Left cardiac atrium (tissue), 4 donors: ENCODE measurements at places on chromosomes 6 and 20.

- no peak for DNase-seq
Measured at GRCh38 chr6:142013875-142014495, 118.7 kb upstream of the GJE1 start.

DNA sequence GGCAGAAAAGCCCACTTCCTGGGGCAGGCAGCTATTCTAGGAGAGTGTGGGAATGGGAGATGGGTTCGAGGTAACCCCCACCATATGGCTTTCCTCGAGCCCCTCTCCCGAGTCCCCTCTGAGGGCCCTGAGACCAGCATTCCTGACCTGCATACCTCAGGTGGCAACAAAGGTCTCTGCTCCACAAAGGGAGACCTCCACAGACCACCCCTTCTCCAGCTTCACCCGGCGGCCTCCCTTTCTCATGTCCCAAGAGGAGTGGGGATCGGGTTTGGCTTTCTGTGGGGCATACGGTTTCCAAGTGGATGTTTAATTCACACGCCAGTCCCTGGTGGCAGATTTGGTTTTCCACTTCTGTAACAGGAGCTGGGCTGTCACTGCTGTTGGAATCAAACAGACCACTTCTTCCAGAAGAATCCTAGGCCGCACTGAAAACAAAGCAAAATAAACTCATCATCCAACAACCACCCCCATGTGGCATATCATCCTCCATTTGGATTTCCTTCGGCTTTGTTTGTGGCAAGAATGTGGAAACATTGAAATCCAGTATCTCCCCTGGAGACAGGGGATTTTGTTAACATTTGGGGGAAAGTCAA is 83.2 kb downstream of the DLL1 start:
- DNase-seq: no peak

DNA sequence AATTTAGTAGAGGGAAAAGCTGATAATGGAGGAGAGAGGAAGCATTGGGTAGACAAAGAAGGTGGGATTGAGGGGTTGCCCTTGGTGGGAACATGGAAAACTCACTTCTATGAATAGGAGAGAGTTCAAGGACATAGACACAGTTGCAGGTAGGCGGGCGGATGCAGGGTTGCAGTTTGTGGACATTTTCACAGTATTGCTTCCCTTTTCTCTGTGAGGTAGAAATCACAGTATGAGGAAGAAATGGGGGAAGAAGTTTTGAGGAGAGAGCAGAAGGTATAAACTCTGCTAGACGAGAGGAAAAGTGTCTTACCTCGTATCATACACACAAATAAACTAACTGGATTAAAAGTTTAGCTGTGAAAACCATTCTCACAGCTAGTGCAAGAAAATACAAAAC is 200.7 kb upstream of the ECI2 start:
- no peak for DNase-seq

GRCh38 chr6:5302220-5302946 is 41.1 kb downstream of the FARS2 start:
- no peak for DNase-seq

GRCh38 chr6:4374216-4374615 is 238.8 kb upstream of the ECI2 start:
- no peak for DNase-seq

DNA sequence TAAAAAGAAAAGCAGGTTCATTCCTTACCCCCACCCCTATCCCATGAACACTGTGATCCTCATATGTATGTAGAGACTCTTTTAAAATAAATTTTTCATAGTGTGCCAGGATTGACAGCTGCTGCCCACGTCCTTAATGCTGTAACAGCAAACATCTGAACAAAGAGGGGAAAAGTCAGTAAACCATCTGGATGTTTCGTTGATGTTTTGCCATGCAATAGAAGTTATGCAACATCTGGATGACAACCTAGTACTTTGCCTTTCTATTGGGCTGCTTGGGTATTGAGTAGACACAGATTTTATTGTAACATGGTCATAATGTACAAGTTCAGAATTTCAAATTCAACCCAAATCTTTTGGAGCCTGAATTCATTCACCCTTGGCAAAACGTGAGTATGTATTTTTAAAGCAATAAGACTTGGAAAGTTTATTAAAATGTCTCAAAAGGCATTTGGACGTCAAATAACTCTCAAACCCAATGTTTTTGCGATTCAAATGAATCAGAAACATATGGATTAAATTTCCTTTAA is 500.3 kb downstream of the DHX35 start:
- no peak for DNase-seq

DNA sequence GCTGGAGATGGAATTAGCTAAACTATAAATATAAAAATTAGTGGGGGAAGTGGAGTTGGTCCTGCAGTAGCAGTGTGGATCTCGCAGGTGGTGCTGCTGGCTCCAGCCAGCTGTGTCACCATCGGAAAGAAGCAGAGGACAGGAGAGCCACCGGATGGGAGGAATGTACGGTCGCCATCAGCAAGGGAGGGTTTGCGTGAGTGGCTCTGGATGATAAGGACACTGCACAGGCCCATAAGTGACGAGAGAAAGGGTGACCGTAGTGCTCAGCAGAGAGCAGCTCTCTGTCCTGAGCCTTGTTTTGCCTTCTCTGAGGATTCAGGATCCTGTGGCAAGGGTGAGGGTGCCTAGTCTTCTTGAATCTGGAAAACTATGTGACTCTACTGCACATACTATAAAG is 378.7 kb downstream of the ZFAND3 start:
- no peak for DNase-seq

DNA sequence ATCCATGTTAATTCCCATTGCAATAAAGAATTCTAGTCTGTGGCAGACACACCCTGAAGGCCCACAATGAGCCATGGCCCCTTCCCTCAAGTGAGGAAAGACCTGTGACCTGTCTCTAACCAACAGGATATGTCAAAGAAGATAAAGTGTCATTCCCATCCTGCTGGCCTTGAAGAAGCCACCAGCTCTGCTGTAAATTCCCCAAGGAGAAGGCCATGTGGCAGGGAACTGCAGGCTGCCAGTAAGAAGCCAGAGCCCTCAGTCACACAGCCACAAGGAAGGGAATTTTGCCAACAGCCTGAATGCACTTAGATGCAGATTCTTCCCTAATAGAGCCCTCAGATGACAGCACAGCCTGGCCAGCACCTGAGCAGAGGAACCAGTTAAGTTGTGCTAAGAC is 24.8 kb downstream of the VIP start:
- no peak for DNase-seq

GRCh38 chr6:135163440-135163738 is 17.7 kb upstream of the MYB start:
- DNase-seq: no peak

GRCh38 chr6:90463359-90463758 is 123.5 kb downstream of the MAP3K7 start:
- DNase-seq: no peak

DNA sequence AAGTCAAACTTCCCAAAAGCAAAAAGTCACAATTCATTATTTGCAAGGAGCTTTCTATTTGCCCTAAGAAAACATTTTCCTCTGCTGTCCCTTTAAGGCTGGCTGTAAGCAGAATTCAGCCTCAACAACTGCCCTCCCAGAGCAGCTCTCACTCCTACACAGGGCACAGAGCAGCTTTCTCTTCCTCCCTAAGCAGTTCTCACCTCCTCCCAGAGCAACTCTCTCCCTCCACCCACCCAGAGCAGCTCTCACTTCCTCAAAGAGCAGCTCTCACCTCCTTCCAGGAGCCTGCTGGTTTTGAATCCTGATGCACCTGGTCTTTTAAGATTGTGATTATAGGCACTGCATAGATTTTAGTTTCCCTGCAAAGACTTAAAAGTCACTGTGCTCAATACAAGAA is 120.6 kb upstream of the TMEM181 start:
- DNase-seq: no peak

- no peak for DNase-seq
Measured at GRCh38 chr6:22418714-22419113, 121.9 kb upstream of the PRL start.

- no peak for DNase-seq
Measured at GRCh38 chr6:56657354-56657753, 14.7 kb upstream of the DST start.

DNA sequence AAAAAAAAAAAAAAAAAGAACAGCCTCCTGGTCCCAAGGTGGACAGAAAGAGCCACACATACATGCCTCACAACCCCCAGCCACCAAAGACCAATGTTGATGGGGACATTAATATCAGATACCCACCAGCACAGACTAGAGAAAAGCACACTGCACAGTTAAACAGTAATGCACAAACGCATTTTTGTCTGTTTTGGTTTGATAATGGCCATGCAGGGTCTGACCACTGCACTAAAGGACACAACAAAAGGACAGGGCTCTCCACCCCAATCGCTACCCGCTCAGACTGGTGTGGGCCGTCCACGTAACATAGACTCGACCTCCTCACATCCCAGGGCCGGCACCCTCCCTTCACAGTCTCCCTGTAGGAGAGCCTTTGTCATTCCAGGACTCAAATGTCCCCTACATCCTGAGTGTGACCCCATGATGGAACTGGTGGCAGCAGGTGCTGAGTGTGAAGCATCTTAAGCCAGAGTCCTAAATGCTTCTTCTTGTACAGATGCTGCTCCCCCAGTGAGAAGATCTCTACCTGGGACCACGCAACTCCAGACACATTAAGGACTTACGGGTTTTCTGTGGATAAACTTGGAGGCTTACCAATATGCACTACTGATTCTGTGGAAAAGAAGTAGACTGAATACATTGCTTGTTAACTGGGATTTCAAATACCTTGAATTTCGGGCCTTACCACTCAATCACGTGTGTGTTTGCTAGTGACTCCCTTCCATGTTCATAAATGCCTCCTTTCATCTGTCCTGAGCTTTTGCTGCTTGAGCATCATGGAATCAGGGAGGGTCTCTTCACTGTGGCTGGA is 28.0 kb downstream of the RRBP1 start:
- DNase-seq: peak; percentile 15

DNA sequence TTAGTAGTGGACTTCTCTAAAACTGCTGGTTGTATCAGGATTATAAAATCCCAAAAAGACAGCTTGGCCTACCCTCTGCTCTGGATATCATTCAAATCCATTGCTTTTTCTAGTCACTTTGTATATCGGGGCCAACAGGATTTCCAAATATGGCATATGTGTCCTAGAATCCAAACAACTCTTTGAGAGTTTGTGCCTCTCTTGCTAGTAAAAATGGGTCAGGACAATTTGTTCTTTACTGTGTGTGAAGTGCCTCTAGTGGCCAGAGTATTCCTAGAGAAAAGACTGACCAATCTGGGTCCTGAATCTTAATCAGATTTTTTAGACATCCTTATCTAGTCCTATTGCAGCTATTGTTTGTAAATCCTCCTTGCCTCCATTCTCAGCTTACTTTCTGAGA is 33.5 kb upstream of the MANEA start:
- no peak for DNase-seq

DNA sequence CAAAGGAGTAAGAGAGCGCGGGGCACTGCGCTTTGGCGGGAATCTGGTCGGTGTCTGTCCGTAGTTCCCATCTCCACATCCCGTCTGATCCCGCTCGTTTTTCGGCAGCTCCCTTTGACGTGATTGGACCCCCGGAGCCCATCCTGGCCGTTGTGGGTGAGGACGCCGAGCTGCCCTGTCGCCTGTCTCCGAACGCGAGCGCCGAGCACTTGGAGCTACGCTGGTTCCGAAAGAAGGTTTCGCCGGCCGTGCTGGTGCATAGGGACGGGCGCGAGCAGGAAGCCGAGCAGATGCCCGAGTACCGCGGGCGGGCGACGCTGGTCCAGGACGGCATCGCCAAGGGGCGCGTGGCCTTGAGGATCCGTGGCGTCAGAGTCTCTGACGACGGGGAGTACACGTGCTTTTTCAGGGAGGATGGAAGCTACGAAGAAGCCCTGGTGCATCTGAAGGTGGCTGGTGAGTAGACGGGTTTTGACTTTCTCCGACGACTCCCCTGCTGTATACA is 1.4 kb downstream of the BTN1A1 start:
- peak; percentile 43 for DNase-seq

GRCh38 chr20:35909176-35909575 is 45.1 kb downstream of the SCAND1 start:
- DNase-seq: no peak

GRCh38 chr6:116615937-116616736 is at the start of gene RSPH4A:
TSS of gene RSPH4A (plus strand) at chr6:116616479. CDS start at chr6:116616624, 145 bp downstream.
- peak; percentile 93 for DNase-seq

DNA sequence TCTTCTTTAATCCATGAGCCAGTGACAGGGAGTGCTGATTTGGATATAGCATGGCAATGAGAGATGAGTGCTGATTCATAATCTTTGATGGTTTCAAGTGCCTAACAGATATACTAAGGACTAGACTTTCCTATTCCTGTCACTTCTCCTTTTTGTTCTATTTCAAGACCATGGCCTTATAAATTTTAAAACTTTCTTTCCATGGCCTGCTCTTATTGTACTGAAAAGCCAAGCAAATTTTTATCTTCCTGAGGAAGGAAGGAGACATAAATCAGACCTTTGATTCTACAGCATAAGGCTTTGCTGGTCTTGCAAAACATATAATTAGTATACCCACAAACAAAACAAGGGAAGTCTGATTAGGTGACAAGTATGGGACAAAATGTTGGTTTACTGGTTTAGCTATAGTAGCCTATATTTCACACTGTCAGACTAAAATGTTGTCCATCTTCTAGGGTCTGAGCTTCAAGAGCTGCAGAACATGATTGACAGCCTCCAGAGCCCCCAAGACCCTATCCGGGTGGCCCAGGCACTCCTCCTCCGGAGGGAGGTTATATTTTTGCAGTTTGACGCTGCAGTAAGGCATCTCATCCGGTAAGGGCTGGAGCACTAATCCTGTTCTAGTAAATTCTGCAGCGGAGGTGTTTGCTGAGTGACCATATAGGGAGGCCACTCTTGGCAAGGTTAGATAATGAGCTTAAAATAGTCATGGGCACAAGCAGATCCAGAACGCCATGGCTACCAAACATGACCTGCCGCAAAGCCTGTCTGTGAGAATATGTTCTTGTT is 82.3 kb downstream of the CD164 start:
- DNase-seq: no peak

GRCh38 chr20:4051413-4052138 is 36.2 kb upstream of the RNF24 start:
- no peak for DNase-seq

DNA sequence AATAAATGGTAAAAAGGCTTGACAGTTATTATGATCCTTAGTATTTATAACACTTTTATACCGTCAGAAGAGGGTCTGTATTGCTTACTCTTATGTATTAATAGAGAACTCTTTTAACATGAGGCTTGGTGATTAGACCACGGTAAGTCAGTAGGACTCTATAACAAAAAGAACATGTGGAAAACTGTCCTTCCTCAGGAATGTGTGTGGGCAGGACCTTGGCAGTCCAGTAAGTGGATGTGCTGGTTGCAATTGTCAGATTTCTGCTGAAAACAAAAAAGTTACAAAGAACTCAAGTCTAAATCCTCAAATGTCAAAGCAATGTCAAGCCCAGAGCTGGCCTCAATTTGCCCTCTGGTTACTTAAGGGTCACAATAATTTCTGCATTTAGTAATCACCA is 81.1 kb downstream of the PLCG1 start:
- no peak for DNase-seq

DNA sequence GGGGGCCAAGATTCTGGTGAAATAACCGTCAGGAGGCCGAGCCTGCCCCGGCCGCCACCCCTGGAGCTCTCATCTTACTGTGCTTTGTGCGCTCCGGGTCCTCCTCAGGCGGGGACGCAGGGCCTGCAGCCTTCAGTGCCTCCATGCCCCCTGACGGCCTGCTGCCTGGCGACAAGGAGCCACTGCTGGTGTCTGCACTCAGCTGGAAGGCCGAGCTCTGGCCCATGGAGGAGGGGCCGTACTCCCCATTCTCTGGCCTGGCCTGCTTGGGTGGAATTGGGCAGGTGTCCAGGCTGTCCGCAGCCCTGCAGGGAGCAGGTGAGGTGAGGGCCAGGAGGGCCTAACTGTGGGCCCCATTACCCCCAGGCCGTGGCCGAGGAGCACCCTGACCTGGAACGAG is 5.3 kb downstream of the ZNF512B start:
- DNase-seq: peak; percentile 16
